ENCODE measurements at places on chromosomes 3 and 15.

DNA sequence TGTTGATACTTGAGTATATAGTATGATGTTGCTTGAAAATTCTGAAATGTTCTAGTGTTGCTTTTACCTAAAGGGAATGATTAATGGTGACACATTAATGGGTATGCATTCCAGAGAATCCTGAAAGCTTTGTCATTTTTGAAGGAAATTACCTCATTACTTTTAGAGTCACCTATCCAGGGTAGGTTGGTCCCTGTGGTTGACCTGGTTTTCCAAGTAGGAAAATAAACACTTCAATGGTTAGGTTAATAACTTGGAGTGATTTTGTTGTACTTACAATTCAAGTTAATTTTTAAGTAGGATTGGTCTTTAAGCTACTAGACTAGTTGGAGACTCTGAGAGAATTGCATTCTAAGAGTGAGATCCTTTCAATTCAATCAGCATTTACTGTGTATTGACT, 31.0 kb downstream of the MITF start:
- no peak for DNase-seq

GRCh38 chr3:49996016-49996415, 56.1 kb downstream of the RBM6 start:
- DNase-seq = no peak

DNA sequence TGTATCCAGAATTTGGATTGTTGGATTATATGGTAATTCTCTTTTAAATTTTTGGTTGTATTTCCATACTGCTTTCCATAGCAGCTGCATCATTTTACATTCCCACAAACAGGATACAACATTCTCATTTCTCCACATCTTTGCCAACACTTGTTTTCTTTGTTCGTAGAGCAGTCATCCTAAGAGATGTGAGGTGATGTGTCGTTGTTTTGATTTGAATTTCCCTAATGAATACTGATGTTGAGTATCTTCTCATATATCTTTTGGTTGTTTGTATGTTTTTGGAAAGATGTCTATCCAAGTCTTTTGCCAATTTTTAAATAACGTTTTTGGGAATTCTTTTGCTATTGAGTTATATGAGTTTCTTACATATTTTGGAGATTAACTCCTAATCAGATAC, 93.6 kb downstream of the GMNC start:
- DNase-seq = no peak

DNA sequence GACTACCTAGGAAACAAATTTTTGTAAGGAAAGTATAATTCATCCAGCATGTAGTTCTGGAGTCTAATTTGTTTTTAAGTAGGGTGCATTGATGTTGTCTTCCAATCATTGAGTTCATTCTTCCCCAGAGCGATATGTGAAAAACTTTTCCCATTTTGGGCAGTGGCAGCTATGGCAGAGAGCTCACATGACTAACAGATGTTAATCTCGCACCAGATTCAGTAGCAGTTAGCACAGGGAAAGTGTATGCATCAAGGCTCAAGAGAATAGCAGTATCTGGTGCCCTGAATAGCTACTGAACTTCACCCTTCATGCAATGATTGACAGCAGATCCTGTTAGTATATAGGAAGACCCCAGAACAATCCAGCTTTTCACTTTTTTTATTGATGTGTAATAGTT, 46.3 kb upstream of the TCAIM start:
- no peak for DNase-seq

DNA sequence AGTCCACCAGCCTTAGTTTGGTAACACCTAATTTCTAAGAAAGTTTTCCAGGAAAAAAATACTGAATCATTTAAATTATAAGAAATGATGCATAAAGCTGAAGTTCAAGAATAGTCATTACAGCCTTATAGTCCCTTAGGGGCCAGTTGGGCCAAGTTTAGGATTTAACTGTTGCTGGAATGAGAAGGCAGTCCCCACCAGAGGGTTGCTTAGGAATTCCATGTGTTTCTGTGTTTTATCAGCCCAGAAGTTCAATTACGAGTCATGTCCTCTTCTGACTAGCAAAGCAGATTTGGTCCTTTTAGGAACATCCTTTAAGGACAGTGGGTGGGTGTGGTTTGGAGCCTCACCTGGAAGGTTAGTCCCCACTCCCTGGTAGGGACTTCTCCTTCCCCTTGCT, 57.0 kb upstream of the NR2E3 start:
- DNase-seq = no peak

GRCh38 chr3:128420289-128420688, 46.4 kb downstream of the DNAJB8 start:
- no peak for DNase-seq

DNA sequence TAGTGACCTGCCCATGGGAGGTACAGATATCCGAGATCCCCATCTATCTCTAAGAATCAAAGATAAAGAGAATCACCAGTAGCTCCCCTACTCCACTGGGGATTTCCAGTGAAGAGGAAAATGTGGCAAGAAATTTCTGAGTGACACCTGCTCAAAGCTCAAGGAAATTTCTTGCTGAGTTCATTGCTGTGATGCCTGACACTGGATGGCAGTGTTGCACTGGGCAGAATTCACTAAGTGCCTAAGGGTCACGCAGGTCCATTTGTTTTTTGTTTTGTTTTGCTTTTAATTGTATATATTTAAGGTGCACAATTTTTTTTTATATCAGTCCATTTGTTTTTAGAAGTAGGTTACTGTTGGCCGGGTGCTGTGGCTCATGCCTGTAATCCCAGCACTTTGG, 109.5 kb upstream of the KCNAB1 start:
- no peak for DNase-seq

- DNase-seq = no peak
These were observed 30.1 kb downstream of the SH3GL3 start for GRCh38 chr15:83477172-83477807.

GRCh38 chr3:161414907-161415306, 43.6 kb upstream of the SPTSSB start:
- DNase-seq = no peak

GRCh38 chr3:61665121-61665520, 103.8 kb downstream of the PTPRG start:
- DNase-seq = no peak

GRCh38 chr15:93882779-93883178, 348.6 kb upstream of the MCTP2 start:
- DNase-seq = no peak

GRCh38 chr3:99845999-99846398, 28.3 kb downstream of the CMSS1 start:
- no peak for DNase-seq

DNA sequence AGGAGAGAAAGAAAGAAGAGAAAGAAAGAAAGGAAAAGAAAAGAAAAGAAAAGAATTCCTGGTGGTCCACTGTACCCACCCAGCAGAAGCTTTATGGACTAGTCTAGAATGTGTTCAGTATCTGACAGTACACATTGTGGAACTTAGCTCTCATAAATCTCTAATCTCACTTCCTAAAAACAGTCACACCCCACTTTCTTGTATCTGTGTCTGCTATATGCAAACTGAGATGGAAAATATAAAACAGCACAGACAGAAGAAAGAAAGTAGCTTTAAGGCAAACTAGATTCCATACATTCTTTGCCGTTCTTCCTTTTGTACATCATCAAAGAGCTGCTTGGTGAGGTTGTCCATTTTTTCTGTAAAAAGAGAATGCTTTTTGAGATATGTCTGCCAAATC, 41.1 kb upstream of the GNB5 start:
- no peak for DNase-seq

GRCh38 chr15:59256482-59256881, 49.8 kb downstream of the LDHAL6B start:
- DNase-seq = no peak

- no peak for DNase-seq
These were observed 66.9 kb downstream of the DCLK3 start for GRCh38 chr3:36697229-36698001.

- no peak for DNase-seq
These were observed 380.2 kb downstream of the DIPK2A start for GRCh38 chr3:144351773-144352365.

GRCh38 chr3:177249203-177249602, 51.9 kb upstream of the TBL1XR1 start:
- no peak for DNase-seq

DNA sequence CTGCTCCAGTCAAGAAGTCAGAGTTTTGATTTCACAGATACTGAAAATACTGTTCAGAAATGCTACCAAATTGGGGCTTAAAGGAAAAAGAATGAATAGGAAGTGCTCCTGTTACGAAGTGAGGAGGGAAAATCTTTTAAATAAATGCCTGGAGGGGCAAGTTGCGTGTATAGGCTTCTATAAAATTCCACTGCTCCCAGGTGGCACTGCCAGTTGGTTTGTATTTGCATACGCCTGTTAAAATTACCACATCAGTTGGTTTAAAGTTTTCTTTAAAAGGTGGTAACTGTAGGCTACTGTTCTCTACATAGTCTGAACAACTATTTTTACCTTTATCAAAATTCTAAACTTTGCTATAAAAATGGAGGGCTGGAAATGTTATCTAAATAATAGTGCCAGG, 123.5 kb downstream of the DLG1 start:
- DNase-seq = no peak

- DNase-seq = peak; percentile 68
These were observed 37.9 kb downstream of the CHRD start for GRCh38 chr3:184417619-184418327.

GRCh38 chr15:52193791-52194190, 2.6 kb upstream of the GNB5 start:
- no peak for DNase-seq

DNA sequence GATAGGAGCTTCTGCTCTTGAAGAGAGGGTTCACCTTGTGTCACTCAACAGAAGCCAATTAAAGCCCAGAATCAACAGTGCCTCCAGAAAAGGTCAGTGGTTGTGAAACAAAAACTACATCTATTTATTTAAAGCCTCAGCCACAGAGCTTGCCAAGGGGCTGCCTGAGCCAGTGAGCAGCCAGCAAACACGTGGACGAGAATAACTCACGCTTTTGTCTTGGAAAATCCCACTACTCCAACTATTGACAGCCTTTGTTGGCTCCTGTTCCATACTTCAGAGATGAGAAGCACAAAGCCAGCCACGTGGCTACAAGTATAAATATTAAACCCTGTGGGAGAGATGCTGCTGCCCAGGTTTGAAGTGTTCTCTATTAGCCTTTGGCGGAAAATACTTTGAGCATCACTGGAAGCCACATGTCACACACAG, 10.3 kb downstream of the GPR156 start:
- DNase-seq = no peak

DNA sequence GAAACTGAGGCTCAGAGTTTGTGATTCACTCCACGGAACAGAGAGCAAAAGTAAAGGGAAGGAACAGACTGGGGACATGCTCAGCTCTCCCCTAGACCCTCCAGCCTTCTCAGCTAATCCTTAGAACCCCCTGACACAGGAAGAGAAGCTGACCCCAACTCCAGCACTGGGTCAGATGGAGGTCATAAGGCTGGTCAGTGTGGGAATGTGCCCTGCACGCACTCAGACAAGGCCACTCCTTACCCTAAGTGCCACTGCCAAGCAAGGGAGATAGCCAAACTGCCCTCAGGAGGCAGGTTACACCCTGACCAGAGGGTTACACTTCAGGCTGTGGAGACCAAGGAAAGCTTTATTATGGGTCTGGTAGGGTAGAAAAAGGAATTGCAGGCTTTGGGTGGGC, 1.2 kb downstream of the RPL29 start:
- DNase-seq = no peak

DNA sequence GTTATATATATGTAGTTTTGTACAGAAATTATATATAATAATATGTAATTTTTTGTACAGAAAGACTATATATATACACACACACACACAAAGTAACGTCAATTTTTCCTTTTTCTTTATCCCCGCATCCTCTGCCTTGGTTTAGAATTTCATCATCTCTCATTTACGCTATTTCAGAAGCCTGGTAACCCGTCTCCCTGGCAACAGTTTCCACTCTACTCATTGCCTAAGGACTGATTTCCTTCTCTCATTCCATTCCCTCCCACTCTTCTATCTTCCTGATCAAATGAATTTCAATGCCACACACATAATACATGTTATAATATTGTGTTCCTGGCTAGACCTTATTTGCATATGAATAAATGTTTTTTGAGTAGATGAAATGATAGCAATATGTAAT, 47.8 kb upstream of the NDN start:
- no peak for DNase-seq

- no peak for DNase-seq
These were observed 640.7 kb downstream of the FHIT start for GRCh38 chr3:60610441-60611112.

DNA sequence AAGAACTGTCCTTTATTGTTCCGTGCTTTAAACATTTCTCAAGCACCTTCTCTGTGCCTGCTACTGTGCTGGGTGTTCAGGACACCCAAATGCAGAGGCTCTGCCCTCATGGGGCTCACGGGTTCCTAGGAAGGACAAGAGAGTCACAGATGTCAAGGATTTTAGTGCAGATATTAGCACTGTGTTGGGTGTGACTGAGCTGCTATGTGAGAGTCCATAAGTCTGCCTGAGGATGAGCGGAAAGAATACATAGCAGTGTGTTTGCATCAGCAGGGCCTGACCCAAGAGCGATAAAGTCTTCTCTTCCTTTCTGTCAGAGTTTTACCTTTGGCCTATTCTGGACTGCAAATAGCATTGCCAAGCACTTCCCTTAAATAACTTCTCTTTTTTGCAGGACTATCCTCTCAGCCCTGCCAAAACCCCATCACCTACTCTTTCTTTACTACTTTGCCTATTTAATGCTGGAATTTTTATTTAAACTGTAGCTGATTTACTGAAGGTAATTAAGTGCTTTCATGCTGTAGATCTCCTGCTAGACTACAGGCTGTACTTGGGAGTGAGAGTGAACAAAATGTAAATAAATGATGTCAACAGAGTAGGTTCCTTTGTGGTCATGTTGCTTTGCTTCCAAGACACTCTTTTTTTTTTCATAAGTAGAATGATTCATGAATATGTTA, 459.4 kb upstream of the TPRG1 start:
- DNase-seq = no peak

- DNase-seq = no peak
These were observed 86.0 kb upstream of the MFGE8 start for GRCh38 chr15:88998980-88999713.

DNA sequence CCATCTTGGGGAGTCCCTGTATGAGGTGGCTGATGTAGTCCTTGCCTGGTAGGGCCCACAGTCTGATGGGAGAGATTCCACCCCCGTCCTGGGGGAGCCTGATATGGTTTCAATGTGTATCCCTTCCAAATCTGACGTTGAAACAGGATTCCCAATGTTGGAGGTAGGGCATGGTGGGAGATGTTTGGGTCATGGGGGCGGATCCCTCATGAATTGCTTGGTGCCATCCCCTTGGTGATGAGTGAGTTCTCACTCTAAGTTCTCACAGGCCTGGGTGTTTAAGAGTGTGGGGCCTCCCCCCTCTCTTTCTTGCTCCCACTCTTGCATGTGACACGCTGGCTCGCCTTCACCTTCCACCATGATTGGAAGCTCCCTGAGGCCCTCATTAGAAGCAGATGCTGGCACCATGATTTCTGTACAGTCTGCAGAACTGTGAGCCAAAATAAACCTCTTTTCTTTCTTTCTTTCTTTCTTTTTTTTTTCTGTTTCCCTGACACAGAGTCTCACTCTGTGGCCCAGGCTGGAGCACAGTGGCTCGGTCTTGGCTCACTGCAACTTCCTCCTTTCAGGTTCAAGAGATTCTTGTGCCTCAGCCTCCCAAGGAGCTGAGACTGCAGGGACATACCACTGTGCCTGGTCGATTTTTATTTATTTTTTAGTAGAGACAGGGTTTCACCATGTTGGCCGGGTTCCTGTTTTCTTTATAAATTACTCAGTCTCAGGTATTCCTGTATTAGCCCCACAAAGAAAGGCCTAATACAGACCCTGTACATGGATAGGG, 28.6 kb downstream of the ITGA11 start:
- no peak for DNase-seq

- no peak for DNase-seq
These were observed 566.3 kb downstream of the NR2F2 start for GRCh38 chr15:96896766-96897165.

- no peak for DNase-seq
These were observed 27.6 kb downstream of the SLC28A1 start for GRCh38 chr15:84911879-84912660.
